Activated naive CD4-positive, alpha-beta T cell treated with anti-CD3 and anti-CD28 coated beads for 36 hours (primary cell): ENCODE measurements at places on chromosomes 4 and X.

GRCh38 chrX:108071578-108071977 lies 19.8 kb downstream of the PSMD10 start:
- DNase-seq, result no peak

DNA sequence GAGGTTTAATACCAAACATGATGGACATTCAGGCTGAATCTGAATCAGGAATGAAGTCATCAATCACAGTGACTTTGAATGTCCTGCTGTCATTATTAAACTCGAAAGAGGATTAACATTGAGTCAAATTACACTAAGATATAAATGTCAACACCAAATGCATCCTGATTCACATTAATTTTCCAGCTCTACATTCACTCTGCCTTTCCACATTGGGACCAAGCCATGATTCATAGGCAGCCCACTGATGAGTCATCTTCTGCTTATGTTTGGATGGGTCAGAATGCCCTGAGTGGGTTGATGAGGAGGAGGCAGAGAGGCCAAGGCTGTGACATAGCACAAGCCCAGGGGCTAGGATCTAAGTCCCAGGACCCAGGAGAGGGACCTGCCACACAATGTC lies 247.6 kb upstream of the RPS6KA3 start:
- DNase-seq, result no peak

- DNase-seq, result no peak
Observed at GRCh38 chr4:17920681-17921080, 100.9 kb downstream of the LCORL start.

GRCh38 chr4:105197777-105198176 lies 51.1 kb downstream of the TET2 start:
- no peak for DNase-seq

- DNase-seq, result no peak
Observed at GRCh38 chrX:133374874-133375387, 40.4 kb downstream of the GPC4 start.

- no peak for DNase-seq
Observed at GRCh38 chr4:69974631-69975030, 9.1 kb upstream of the CSN2 start.

GRCh38 chr4:39621582-39621981 lies 17.1 kb downstream of the SMIM14 start:
- DNase-seq, result no peak
